ENCODE measurements at places on chromosomes 11 and 22.

GRCh38 chr22:34297536-34298120, 377.4 kb upstream of the LARGE1 start:
- DNase-seq: no peak

DNA sequence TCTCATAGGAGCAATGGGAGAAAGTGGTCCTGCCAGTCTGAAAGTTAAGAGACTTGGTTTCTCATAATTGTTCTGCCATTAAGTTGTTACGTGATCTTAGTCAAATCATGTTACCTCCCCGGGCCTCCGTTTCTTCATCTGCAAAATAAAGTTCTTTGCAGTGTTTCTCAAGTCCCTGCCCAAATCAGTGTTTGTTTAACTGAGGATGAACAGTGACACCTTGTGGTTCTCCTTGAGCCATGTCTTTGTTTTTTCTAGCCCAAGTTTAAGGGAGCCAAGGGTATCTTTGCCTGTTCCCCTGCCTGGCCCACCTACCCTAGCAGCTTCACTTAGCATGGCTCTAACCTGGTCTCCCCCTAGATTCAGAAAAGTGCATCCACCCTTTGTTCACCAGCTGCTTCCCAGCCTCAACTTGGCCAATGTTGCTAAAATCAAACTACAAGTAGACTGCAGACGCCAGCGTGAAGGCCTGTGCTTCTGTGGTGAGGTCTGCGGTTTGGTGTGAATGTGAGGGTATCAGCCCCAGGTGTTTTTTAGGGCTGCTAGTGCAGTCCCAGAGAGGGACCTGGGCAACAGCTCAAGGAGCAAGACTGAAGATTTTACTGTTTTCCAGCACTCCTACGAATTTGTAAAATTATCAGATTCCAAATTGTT, 35.5 kb downstream of the FZD4 start:
- no peak for DNase-seq

DNA sequence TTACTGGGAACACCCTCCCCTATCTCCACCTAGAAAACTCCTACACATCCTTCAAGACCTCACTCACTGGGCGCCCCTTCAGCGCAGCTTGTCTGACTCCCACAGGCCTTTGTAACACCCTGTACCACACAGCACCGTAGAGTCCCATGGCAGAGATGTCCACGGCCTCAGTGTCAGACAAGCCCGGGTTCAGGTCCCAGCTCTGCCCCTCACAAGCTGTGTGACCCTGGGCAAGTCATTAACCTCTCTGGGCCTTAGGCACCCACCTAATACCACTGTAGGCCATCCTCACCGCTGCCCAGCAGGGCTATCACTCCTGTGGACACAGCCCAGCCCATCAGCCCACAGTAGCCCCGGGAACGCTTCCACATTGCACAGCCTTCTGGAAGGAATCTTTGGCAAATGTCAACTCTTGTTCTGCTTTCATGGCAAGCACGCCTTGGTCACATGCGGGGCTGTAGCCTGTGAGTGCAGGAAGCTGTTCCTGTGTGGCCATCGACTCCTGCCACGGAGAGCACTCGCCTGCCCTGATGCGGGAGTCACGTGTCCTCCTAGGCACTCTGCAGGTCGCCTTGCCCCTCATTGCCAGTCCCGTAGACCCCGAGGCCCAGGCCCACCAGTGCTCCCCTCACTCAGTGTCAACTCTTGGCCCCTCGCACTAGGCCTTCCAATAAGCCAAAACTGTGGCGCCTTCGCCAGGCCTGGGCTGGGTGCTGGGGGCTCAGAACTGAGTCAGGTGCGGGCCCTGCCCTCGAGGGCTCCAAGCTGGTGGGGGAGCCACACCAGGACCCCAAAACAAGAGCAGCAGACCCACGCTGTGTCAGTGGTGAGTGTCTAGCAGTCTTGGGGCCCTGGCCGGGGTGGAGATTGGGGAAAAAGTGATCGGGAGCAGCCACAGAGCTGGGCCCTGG, 32.9 kb upstream of the RFPL3 start:
- DNase-seq: no peak

DNA sequence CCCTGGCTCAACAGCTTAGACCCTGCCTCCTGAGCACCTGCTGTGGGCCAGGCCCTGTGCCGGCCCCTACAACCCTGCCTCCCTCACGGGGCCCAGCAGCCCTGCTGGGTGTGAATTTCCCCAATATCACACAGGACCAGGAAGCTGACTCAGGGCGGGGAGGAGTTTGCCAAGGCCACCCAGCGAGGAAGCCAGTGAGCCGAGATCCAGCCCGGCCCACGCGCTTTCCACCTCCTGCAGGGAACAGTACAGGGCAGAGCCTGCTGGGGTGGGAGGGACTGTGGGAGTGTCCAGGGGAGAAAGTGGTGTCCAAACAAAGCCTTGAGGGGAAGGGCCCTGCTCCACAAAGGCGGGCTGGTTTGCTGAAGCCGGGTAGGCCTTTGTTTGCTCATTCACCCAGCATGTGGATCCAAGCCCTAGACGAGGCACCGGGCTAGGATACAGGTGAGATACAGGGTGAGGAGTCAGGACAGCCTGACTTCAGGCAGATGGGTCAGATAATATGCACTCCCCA, 26.8 kb downstream of the RPL3 start:
- peak; percentile 75 for DNase-seq

GRCh38 chr11:10459029-10459970, 4.2 kb downstream of the AMPD3 start:
- no peak for DNase-seq

GRCh38 chr11:116415095-116415494, 357.7 kb downstream of the BUD13 start:
- DNase-seq: no peak

DNA sequence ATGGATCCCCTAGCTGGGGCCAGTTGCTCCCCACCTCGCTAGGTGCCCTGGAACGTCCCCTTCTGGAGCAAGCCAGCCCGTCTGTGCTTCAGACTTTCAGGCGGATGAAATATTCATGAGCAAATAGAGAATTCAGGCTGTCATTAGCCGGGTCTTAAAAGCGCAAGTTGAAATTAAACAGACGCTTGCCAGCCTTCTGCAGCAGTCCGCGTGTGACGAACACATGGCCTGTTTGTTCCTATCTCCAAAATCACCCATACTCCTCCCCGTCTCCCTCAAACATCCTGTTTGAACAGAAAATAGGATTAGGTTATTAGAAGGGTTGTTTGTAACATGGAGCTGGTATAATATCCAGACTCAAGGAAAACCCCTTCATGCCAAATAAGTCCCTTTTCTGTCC, 38.7 kb downstream of the MYO18B start:
- no peak for DNase-seq

GRCh38 chr11:57124505-57124904, 57.2 kb upstream of the LRRC55 start:
- no peak for DNase-seq

- no peak for DNase-seq
Measured at GRCh38 chr11:110339456-110340250, 43.2 kb upstream of the RDX start.

DNA sequence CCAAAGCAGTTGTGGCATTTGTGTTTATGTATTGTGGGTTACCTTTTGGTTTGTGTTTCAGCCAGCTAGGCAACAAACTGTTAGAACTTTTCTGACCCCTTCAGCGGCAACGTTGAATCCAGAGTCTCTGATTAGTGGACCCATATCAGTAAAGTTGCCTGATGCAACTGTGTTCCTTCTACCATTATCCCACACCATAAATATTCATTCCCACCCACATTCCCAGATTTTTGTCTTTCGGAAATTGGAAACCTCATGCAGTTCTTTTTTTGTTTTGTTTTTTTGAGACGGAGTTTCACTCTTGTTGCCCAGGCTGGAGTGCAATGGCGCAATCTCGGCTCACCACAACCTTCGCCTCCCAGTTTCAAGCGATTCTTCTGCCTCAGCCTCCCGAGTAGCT, 30.7 kb upstream of the RBX1 start:
- DNase-seq: no peak

- no peak for DNase-seq
Measured at GRCh38 chr11:119306373-119306890, 10.5 kb downstream of the MCAM start.

DNA sequence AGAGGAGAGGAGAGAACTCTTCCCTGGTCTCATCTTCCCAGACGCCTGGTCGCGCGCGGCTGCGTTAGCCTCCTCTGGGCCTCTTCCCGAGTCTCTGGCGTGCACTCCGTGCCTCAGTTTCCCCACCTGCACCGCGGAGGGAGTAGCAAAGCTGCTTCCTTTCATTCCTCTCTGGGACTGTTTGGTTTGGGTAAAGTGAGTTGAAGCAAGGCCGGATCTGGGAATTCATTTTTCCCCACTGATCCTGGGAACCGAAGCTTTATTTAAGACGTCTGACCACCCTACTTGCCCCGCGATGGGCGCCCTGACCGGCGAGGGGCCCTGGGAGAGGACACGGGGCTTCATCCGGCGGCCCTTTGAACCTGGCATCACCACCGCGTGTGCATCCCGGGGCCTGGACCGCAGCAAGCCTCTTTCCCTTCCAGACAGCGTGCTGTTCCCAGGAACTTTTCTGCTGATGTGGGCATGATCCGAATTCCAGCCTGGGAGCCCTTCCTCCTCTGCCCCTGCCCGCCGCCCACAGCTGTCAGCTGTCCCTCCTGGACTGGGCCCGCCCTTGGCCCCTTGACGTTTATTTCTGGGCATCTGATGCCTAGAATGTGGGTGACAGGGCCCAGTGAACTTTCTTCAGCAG, 758 bp downstream of the LDLRAD3 start:
- no peak for DNase-seq

GRCh38 chr22:23889620-23890019, 4.6 kb upstream of the MIF start:
- no peak for DNase-seq

DNA sequence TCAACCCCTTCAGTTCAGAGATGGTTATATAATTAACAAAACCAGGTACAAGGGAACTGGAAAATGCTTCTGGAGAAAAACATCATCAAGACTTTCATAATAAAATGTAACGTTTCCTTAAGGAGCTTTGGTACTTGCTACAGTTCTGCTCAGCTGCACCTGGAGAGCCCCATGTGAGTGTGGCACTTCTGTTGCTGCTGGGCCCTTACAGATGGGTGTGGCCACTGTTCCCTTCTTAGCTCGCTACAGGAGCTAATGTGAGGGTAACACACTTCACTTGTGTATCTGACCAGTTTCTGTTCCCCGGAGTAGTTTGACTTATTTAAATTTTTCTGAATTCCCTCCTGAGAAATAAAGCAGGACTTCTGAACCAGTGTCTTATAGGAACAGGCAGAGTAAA, 4.0 kb downstream of the POU2AF3 start:
- no peak for DNase-seq

- peak; percentile 92 for DNase-seq
Measured at GRCh38 chr11:19553683-19554333, 158.8 kb upstream of the NAV2 start.

DNA sequence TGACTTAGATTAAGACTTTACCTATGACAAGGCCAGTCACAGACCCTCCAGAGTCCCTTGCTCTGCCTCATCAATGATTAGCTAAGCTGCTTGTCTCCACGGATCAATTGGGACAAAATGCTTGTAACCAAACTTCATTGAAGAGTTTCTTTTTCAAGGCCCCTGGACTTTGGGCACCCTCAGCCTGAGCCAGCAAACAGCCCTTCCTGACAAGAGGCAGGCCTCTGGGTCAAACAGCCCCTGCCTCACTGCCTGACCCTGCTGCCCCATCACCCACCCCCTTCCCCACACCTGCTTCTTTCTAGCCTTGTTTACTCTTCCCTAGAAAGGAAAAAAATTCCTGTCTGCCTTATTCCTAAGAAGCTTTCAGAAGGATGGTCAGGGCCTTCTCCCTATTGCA, 26.3 kb upstream of the CDON start:
- no peak for DNase-seq

GRCh38 chr11:10858439-10859325, 829 bp upstream of the ZBED5 start:
- DNase-seq: peak; percentile 68

DNA sequence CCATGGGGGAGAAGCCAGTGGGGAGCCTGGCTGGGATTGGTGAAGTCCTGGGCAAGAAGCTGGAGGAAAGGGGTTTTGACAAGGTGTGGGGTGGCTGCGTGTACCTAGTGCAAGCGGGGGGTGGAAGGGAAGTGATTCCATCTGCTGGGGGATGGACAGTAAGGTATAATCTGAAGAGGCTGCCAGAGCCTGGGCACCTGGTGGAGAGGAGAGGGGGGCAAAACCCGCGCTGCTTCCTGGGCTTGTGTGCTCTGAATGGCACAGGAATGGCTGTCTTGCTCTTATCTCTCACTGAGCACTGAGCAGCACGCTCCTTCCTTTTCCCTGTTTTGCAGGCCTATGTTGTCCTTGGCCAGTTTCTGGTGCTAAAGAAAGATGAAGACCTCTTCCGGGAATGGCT, 988 bp downstream of the BANF1 start:
- DNase-seq: no peak

DNA sequence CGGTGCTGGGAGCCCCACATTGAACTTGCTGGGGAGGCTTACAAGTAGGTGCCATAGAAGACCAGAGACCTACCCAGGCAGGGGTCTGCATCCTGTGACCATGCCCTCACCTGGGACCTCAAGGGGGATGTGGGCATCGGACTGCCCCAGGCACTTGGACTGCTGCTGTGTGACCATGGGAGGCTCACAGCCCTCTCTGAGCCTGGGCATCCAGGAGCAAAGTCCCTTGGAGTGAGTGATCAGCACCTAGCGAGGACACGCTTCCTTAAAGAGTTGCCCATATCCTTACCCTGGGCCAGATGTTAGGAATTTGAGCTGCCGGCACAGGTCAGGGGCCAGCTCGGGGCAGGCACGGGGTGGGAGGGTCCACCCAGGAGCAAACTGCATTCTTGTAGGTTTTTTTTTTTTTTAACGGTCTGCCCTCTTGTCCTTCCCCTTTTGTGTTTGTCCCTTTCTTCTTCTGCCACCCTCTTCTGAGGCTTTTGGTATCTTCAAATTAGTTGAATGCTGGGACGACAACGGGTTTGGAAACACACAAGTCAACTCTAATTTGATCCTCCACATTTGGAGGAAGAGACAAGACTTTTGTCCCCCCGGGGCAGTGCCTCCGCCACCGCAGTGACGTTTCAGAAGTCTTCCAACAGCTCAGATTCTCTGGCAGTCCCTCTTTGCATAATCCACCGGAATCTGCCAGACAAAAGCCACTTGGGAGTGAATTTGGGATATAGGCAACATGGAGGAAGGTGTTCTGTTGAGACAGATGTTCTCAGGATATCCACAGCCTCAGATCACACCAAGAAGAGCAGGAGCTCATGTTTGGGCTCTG, 46.1 kb upstream of the LINC01488 start:
- no peak for DNase-seq

GRCh38 chr11:84249344-84250135, 963.4 kb upstream of the CCDC90B start:
- no peak for DNase-seq

GRCh38 chr11:304915-305843, 2.4 kb upstream of the IFITM2 start:
- DNase-seq: peak; percentile 20

All from dorsolateral prefrontal cortex (tissue), 122 donors.